ENCODE measurements at places on chromosomes 16 and 17.
A peak's percentile ranks its signal among the peaks of the same experiment; 100 is the strongest.

DNA sequence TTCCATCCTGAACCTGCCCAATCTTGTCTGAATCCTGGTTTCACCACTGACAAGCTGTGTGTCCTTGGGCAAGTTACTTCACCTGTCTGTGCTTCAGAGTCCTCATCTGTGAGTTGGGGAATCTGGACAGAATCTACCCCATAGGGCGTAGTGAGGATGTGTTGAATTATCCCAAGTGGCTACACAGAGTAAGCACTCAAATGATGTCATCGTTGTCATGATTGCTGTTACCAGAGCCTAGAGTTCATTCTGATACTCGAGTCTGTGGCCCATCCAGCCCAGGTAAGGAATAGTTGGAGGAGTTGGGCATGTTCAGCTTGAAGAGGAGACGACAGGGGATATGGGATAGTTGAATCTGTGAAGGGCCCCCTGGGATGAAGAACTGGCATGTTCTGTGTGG is 45.9 kb downstream of the MAPT start:
- no peak for DNase-seq

DNA sequence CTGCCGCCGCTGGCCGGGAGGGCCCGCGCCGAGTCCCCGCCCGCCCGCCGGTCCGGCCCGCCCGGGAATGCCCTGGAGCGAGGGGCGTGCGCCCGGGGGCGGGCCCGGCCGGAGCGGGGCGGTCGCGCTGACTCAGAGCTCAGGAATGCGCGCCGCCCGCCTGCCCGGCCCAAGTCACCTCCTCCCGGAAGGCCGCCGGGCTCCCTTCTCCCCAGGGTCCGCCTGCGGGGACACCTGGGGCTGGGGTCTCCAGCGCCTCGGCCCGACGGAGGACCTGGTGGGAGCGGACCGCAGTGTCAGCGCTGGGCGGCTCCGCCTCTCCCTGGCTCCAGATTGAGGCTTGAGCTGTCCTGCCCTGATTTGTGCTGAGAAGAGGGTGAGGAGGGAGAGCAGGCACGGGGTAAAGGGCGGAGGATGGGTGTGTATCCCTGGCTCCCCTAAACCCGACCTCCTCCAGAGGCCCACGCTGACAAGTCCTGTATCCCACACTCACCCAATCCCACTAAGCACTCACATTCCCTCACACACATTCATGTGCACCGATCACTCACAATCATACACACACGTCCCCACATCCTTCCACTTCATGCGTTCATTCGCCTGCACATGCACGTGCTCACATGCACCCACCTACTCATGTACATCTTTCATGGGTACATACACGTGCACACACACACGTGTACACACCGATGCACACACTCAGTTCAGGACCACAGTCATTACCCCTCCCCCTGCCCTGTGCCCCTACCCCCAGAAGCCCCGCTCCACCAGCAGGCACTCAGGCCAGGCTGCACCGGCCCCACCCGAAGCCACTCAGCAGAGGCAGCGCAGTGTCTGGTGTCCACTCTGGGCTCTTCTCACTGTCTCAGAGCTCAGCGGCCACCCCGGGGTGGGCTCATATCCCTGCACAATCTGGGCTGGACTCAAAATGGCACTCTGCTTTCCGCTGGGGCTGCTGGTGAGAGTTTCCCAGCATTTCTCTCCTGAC is at the start of gene RHBDF1:
RHBDF1 (minus strand) TSS at position 71 of the 988 bp plus-strand sequence. CDS start 7,616 bp downstream, outside the sequence.
- DNase-seq: peak; percentile 50

DNA sequence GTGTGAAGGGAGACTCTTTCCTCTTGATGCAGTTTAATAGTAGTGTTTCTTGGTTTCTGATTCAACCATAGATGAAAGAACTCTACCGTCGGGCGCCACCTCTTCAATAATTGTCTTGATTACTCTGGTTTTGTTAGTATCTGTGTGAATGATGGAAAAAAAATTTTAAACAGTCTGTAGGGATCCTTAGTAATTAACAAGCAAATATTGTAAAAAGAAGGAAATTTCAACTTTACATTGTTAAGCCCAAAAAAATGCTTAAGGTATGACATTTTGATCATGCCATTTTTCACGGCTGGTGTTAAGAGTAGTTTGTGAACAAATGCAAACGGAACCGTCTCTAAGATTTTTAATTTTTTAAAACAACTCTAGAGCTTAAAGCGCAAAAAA is 4.1 kb downstream of the KRT10 start:
- DNase-seq: no peak

- DNase-seq: peak; percentile 38
These were observed 87.2 kb upstream of the IRX3 start for GRCh38 chr16:54373534-54374520.

- no peak for DNase-seq
These were observed 9.0 kb upstream of the MAP3K14 start for GRCh38 chr17:45325810-45326209.

DNA sequence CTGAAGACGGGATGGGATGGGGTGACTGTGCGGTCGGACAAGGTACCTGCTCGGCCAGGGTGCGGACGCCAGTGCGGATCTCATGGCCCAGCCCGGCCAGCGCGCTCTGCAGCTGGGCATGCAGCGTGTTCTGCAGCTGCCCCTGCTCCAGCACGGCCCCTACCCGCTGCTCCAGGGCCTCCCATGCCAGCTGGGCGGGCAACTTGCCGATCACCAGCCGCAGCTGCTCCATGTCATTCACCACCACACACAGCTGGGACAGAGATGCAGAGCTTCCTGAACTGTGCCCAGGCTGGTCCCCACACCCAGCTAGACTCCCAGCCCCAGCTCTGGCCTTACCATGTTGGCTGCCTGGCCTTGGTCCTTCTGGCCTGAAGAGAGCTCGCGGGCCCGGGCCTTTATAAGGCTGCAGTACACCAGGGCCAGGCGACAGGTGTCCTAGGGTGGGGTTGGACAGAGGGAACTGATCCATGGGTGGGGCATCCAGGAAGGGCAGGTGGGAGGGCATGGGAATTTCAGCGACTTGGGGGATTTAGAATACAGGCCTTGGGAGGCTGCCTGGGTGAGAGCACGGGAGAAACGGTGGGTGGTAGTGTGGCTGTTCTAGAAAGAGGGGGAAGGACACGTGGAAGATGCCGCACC is 9.8 kb downstream of the UNC13D start:
- no peak for DNase-seq

- DNase-seq: peak; percentile 41
These were observed 830 bp downstream of the SPHK1 start for GRCh38 chr17:76384987-76385891.

- no peak for DNase-seq
These were observed 48.2 kb downstream of the RAB11FIP4 start for GRCh38 chr17:31439716-31440115.

DNA sequence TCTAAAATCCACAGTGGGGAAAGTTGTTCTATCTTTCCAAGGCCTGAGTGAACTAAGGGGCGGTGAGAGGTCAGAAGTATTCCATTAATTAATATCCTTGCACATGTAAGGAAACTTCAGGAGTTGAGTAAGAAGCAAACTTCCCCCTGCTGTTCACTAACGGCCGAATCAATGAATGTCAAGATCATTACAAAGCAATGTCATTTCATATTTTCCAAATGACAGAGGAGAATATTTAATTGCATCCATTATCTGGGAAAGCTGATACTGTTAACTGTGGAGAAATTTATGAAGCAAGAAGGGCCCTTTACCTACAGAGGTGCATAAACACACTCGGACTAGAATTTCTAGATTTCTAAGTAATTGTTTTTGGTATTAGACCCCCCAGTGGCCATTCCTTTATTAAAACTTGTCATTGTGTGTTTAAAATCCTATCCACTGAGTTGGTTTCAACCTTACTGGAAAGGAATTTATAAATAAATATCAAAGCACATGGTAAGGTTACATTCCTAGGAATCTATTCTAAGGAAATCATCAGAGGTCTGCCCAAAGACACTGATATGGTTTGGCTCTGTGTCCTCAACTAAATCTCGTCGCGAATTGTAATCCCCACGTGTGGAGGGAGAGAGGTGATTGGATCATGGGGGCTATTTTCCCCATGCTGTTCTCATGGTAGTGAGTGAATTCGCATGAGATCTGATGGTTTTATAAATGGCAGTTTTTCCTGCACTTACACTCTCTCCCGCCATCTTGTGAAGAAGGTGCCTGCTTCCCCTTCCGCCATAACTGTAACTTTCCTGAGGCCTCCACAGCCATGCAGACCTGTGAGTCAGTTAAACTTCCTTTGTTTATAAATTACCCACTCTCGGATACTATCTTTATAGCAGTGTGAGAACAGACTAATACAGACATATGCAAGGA is 20.4 kb upstream of the SMURF2 start:
- peak; percentile 47 for DNase-seq

GRCh38 chr17:73760439-73760758 is 116.2 kb upstream of the SDK2 start:
- no peak for DNase-seq

DNA sequence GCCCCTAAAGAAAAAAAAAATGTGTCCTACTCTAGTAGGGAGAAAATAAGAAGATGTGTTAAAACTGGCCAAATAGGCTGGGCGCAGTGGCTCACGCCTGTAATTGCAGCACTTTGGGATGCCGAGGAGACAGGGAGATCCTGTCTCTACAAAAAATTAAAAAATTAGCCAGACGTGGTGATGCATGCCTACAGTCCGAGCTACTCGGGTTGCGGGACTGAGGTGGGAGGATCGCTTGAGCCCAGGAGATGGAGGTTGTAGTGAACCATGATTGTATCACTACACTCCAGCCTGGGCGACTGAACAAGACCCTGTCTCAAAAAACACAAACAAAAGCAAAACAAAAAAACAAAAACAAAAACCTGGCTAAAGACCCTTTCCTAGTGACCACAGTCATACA is 15.9 kb downstream of the ZFHX3 start:
- DNase-seq: no peak

- no peak for DNase-seq
These were observed 1.2 kb upstream of the UBB start for GRCh38 chr17:16379654-16380053.

GRCh38 chr17:9676820-9677310 is 31.5 kb downstream of the USP43 start:
- no peak for DNase-seq

- no peak for DNase-seq
These were observed 8.9 kb upstream of the MYL4 start for GRCh38 chr17:47200325-47200664.

DNA sequence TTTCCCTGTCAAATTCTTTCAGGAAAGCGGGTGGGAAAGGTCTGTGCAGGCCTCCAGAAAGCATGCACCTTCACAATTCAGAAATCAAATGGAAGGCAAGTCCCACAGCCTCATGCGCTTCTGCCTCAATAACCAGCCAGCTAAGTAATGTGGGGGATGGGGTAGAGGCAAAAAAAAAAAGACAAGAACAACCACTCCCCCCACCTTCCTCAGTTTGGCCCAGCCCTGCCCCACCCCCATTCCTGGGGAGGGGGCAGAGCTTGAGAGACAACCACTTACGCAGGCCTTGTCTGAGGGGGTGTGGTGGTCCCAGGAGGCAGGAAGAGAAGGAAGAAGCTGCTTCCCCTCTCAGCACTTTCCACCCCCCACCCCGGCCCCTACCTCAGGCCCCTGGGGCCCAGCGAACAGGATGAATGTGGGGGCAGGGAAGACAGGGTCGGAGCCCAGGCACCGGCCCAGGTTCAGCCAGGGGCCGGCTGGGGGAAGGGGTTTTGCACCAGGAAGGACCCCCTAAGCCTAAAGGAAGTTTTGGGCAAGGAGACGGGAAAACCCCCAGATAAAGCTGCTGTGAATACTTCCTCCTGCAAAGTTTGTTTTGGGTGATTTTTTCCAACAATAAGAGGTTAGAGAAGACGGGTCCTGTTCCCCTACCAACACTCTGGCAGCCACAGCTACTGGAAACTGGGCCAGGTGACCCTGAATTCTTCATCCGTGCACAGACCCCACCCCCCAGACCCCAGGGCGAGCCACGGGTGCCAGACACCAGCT is 1.2 kb downstream of the JUP start:
- no peak for DNase-seq

- peak; percentile 26 for DNase-seq
These were observed 19.4 kb downstream of the KPNB1 start for GRCh38 chr17:47669081-47669480.

- DNase-seq: no peak
These were observed 32.2 kb downstream of the NAGPA start for GRCh38 chr16:5001571-5001970.

DNA sequence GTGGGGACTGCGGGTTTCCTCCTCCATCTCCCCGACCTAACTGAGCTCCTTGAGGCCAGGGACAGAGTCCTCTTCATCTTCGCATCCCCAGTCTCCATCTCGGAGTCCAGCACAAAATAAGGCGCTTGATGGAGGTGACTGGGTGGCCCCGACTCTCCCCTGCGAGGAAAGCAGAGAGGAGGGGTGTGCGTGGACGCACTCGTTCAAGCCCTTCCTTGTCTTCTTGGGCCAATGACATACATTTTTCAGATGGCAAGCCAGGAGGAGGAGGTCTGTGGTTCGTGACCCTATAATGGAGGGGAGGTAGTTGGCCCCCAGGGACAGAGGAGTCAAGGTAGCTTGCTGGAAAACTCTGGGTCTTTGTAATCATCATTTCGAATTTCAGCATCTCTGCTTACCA is 17.2 kb downstream of the CRISPLD2 start:
- DNase-seq: no peak

GRCh38 chr17:56284482-56284881 is 131.2 kb downstream of the ANKFN1 start:
- no peak for DNase-seq

DNA sequence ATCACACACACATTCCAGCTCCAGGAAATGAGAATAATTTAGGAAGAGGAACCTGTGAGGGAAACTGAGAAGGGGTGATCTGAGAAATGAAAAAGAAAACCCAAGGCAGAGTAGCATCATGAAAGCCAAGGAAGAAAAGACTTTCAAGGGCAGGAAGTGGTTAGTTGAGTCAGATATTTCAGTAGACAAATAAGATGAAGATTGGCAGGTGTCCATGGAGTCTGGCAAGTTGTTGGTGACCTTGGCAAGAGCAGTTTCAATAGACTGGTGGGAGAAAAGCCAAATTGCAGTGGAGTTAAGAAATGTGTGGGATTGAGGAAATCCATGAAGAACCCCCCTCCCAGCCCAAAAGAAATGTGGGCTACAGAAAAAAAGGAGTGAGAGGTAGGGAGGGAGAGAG is 10.7 kb downstream of the GNAO1 start:
- DNase-seq: no peak

DNA sequence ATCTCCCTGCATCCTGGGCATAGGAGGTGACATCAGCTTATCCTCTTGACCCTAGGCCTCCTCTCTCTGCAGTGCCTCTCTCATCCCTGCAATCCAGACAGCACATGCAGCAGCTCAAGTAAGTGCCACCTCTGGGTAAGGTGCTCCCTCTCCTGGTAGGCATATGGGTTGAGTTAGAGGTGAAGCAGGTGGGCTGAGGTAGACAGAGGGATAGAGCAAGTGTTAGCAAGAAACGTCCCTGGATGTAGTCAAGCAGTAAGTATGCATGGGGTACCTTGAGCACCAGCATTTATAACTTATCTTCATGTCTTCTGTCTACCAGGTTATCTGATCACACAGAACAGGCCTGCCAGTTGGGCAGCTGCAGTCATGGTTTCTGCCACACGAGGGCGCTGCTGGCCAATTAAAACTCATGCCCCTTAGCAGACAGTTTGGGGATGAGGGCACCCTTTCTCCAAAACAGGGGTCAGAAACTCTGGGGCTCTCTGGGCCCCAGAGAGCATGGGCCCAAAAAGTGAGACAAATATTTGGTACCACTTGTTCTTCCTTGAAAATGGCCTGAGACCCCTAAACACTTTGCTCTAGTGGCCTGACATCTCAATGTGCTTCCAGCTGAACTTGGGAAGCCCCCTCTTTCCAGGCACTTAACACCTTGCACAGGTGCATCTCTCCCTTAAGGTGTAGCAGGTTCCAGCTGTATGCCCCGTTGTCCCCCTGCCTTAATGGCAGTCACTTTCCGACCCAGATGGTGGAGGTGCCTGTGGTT is 59.8 kb downstream of the NEUROD2 start:
- DNase-seq: no peak

GRCh38 chr17:79970576-79971068 is 65.0 kb downstream of the TBC1D16 start:
- DNase-seq: no peak

All from fibroblast of gingiva (primary cell).